Urothelium cell line (cell line): ENCODE measurements at places on chromosomes 5 and 9.

- DNase-seq, result no peak
Measured at GRCh38 chr5:74192606-74193299, 447.8 kb downstream of the ENC1 start.

DNA sequence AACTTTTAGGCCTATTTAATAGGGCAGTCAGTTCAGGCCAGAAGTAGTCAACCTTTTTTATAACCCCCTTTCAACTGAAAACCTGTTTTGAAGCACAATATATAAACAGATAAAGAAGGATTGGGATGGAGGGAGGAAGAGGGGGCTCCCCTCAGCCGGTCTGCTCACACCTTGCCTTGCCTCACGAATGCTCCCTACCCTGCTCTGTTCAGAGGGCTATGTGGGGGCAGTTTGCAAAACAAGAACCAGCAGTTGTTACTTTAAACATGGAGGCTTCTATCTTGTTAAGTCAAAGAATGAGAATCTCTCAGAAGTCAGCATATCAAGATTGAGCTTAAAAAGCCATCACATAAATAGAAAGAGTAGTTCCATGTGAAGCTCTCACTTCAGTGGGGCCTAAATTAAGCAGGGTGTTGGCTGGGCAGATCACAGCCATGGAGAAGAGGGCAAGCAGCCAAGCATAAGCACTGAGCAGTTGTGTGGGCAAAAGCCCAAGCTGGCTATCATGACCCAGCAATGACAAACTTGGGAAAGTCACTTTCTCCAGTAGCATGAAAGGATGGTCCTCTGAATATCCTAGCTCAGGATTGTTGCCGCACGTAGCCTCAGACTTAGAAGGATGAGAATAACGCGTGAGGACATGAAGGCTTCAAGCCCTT, 70.6 kb downstream of the ALDH1A1 start:
- DNase-seq, result no peak

GRCh38 chr9:111601237-111602018, 2.0 kb upstream of the PTGR1 start:
- no peak for DNase-seq

DNA sequence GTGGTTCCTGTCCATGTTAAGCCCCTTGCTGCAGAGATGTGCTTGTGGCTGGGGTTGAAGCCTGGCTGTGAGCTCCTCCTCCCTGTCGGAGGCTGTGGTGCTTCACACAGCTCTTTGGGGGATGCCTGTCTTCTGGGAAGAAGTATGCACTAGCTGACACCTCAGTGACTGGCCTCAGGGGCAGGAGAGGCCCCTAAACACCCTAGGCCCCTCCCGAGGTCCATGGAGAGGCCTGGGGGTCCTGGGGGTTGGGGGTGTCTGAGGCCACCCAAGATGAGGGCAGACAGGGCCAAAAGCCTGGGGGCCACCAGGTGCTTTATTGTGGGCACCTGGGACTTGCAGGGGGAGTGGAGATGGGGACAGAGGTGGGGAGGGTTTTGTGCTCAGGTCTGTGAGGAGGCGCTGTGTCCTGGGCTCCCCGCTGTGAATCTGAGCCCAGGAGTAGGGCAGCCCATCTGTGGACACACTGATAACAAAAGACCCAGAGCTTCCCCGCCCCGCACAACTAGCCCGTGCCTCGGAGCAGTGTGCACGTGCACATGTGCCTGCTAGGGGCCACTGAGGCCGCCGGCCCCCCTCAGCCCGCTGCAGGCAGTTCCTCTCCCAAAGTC, 92.0 kb downstream of the PHF2 start:
- no peak for DNase-seq

GRCh38 chr5:59485107-59485506, 408.4 kb downstream of the PDE4D start:
- no peak for DNase-seq
